GM19239 (cell line): ENCODE measurements at places on chromosomes 6 and 20.

- no peak for DNase-seq
Observed at GRCh38 chr6:56643379-56644089, 845 bp upstream of the DST start.

GRCh38 chr6:166786704-166787293 lies 159.7 kb upstream of the RPS6KA2 start:
- peak; percentile 69 for DNase-seq

GRCh38 chr20:13644010-13644409 lies 5.3 kb upstream of the TASP1 start:
- DNase-seq = no peak

- no peak for DNase-seq
Observed at GRCh38 chr6:12325872-12326271, 35.7 kb downstream of the EDN1 start.

GRCh38 chr6:143397227-143398222 lies 53.0 kb downstream of the ADAT2 start:
- no peak for DNase-seq

GRCh38 chr6:20102397-20103073 lies 109.7 kb downstream of the MBOAT1 start:
- no peak for DNase-seq

GRCh38 chr6:124076336-124077048 lies 272.8 kb downstream of the NKAIN2 start:
- DNase-seq = no peak

DNA sequence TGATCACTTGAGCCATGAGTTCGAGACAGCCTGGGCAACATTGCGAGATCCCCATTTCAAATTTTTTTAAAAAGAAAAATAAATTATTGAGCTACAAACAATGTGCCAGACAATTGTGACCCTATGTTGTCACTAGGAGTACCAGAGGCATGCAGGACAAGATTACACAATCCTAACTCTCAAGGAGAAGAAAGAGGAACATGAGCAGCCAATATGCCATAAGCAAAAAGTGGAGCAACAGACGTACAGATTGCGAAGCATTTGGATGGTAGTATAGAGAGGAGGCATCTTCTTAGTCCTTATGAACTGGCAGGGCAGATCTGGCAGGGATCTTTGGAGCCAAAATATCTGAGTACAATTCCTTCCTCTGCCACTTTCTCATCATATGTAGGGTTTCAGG lies 156.4 kb downstream of the OR2B2 start:
- no peak for DNase-seq

GRCh38 chr6:116017546-116018295 lies 43.0 kb downstream of the FRK start:
- no peak for DNase-seq

DNA sequence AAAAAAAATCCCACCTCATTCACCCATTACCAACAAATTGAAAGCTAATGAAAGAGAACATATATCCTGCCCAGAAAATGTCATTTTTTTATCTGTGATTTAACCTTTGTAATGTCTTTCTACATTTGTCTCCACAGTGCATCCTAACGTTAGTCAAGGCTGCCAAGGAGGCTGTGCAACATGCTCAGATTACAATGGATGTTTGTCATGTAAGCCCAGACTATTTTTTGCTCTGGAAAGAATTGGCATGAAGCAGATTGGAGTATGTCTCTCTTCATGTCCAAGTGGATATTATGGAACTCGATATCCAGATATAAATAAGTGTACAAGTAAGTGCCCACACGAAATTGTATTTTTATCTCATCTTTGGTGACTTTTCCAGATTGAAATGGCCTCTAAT lies 30.0 kb downstream of the RSPO3 start:
- DNase-seq = no peak

DNA sequence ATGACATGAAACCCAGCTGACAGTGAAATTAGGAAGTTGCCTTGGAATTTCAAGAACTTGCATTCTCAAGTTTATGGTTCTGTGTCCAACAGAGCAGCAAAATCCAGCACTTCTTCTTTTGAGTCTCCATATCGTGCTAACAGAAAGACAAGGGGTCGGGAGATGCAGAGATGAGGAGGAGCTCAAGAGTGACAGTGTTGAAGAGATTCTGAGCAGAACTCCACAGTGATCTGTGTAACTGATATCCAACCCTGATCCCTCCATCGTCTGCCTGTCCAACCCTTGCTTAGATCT lies 21.2 kb upstream of the BTN1A1 start:
- no peak for DNase-seq

GRCh38 chr20:17617868-17618672 lies 48.2 kb downstream of the DSTN start:
- no peak for DNase-seq

- DNase-seq = no peak
Observed at GRCh38 chr6:111566873-111567517, 38.7 kb downstream of the TRAF3IP2 start.

DNA sequence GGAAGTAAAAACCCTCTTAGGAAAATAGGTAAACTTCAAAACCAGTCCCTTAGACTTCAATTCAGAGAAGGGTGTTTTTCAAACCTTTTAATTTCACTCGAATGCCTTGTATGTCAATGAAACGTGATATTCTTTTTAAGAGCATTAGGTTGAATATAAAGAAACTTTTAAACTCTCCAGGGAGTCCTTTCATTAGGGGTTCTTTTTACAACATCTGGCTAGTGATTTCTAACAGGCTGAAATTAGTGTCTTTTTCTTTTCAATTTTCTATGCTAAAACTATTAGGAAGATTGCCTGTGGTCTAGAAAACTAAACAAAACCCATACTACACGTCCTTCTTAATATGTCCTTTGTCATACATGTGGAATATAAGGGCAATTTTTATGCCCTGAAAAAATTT lies 569.7 kb upstream of the CITED2 start:
- no peak for DNase-seq
